ENCODE measurements at places on chromosomes 3 and 15.

- no peak for DNase-seq
Measured at GRCh38 chr3:124132813-124133212, 140.9 kb upstream of the ROPN1 start.

- no peak for DNase-seq
Measured at GRCh38 chr15:50247819-50248655, 17.5 kb downstream of the HDC start.

DNA sequence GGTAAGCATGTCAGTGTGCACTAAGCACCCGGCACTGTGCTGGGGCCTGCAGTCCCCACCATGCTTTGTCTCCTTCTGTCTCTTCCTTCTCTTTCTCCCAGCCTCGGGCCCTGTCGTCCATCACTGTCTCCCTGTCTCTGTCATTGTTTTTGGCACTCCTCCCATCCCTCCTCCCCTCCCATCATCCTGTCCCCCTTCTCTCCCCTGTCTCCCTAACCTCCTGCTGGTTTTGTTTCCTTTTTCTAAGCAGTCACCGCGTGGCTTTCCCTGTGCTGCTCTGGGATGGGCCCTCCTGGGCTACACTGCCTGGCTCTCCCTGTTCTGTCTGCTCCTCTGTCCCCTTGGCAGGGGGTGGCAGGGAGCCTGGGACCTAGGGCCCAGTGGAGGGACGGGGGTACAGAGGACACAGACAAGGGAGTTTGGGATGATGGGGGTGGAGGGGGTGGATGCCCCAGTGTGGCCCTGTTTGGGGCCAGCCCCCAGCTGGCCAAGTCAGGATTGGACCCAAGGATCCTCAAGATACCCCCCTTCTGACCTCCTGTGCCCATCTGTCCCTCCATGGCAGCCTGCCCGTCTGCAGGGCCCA, 5.7 kb downstream of the CHST13 start:
- no peak for DNase-seq

GRCh38 chr3:114958930-114959329, 188.2 kb downstream of the ZBTB20 start:
- DNase-seq, result no peak

GRCh38 chr3:156795890-156796481, 30.2 kb upstream of the LEKR1 start:
- DNase-seq, result no peak

- DNase-seq, result no peak
Measured at GRCh38 chr15:41691471-41691870, 31.3 kb downstream of the MGA start.

DNA sequence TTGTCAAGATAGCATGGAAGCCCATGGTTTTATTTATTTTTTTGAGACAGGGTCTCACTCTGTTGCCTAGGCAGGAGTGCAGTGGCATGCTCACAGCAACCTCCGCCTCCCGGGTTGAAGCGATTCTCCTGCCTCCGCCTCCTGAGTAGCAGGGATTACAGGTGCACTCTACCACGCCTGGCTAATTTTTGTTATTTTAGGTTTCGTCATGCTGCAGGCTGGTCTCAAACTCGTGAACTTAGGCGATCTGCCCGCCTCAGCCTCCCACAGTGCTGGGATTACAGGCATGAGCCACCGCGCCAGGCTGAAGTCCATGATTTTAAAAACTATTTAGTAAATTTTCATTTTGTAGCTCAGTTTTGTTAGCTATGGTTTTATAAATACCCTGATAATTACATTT, 2.7 kb upstream of the ACTR8 start:
- no peak for DNase-seq

DNA sequence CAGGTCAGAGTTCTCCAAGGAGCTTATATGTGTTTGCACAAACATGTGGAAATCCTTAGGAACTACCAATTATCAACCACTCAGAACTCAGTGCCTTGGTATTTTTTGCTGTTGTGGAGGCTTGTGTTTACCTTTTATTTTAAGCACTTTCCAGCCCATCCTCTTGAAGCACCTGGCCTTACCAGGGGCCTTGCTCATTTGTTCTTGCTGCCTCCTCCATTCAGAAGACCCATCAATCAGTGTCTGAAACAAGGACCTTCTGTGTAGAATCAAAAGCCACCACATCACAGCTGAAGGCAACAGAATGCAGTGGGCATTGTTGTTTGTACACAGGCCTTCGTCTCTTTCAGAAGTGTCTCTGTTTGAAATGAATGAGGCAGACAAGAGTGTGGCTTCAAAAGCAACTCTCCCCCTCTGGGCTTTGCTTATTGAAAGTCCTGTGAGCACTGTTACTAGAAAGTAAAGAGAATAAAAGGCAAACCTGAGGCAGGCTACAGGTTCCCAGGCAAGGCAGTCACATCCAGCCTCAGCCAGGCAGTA, 24.5 kb upstream of the LIPC start:
- DNase-seq, result no peak

DNA sequence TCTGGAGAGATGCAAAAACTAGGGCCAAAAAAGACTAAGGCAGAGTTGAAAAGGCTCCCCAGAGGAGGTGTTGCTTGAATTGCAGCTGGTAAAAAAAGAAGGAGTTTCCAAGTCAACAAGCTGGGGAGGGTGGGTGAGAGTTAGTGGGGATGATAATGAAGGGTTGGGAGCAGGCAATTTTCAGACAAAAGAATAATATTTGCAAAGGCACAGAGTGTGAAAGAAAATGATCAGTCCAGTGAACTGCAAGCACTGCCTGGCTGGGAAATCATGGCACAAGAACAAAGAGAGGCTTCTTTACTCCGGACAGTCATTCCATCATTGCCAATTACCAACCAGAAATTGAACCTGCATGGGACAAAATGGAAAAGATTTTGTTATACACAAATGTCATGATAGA, 42.2 kb downstream of the C3orf85 start:
- no peak for DNase-seq

GRCh38 chr3:17420668-17421067, 321.8 kb downstream of the TBC1D5 start:
- no peak for DNase-seq

- no peak for DNase-seq
Measured at GRCh38 chr3:34065901-34066300, 267.5 kb downstream of the PDCD6IP start.

DNA sequence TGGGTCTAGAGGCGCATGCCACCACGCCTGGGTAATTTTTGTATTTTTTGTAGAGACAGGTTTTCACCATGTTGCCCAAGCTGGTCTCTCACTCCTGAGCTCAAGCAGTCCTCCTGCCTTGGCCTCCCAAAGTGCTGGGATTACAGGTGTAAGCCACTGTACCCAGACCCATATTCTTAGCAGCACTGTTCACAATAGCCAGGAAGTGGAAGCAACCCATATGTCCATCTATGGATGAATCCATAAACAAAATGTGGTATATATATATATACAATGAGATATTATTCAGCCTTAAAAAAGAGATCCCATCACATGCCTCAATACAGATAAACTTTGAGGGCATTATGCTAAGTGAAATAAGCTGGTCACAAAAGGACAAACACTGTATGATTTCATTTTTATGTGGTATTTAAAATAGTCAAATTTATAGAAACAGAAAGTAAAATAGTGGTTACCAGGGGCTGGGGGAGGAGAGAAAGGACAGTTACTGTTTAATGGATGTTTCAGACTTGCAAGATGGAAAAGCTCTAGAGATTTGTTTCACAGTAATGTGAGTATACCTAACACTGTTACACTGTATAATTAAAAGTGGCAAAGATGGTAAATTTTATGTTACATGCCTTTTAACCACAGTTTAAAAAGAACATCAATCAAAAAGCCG, 35.7 kb upstream of the GRAMD1C start:
- DNase-seq, result no peak

Data from AG09309 (cell line).